Stromal cell of bone marrow (primary cell): ENCODE measurements at places on chromosomes 5 and 9.

- DNase-seq: no peak
These were observed 71.7 kb downstream of the KCNT1 start for GRCh38 chr9:135773530-135774238.

GRCh38 chr9:95105519-95106287 lies 211.8 kb downstream of the FANCC start:
- no peak for DNase-seq

GRCh38 chr9:71780953-71781352 lies 12.6 kb upstream of the CEMIP2 start:
- no peak for DNase-seq

- DNase-seq: peak; percentile 91
These were observed at the start of gene ELP1 for GRCh38 chr9:108933718-108934322. Gene ELP1, minus strand, starts transcription at chr9:108934124. Its CDS starts 2,978 bp downstream, at chr9:108931146.

DNA sequence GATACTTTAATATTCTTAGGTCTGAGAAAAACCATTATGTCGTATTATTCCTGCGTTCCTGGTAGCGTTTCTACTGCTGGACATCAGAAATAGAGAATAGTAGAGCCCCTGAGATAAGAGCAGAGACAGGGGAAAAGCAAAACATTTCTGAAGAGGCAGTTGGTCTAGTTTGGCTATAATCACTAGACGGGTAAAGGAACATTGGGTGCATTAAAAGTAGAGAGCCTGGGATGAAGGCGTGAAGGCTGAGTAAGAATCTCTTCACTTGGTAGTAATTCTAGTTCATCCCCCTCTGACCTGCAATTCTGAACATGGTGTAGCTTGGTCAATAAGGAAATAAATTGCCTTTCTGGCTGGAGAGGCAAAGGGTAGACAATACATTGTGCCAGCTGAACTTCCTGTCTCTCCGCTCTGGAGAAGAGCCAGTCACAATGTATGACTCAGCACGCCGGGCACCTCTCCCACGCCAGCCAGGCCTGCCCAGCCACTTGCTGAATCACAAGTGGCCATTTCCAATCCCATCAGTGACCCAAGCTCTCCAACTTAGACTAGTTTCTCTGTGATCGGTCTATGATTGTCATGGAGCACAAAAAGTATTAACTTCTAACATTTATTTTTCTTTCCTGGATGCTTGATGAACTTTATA lies 75.4 kb downstream of the STK32A start:
- peak; percentile 34 for DNase-seq

DNA sequence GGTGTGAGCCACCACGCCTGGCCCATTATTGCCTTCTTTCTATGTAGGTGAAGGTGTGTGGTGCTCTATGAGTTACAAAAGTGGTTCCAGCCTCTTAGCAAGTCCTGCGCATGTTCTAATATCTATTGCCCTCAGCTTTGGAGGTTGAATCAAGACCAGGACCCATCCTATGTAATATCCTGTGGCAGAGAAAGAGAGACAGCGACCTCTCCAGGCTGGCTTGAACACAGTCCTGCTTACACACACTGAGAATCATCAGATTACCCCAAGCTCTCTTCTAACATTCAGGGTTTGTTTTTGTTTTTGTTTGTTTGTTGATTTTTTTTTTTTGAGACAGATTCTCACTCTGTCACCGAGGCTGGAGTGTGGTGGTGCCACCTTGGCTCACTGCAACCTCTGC lies 94.7 kb upstream of the OSMR start:
- no peak for DNase-seq

- DNase-seq: no peak
These were observed 113.1 kb upstream of the NIPBL start for GRCh38 chr5:36763454-36763853.

DNA sequence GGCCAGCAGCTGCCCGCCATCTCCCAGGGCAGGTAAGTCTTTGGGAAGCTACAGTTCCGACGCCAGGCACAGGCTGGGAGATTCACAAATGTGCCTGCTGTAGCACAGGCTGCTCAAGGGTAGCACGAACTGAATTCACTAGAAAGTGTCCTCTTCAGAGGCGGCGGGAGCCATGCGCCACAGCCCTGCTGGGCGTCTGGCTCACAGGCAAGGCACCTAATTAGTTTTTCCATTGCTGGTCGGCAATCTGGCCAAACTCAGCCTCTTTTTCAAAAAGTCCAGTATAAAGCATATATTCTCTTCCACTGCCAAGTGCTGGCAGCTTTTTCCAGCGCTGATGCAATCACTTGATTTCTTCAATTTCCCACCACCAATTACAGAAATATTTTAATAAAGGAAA lies 128.9 kb upstream of the RAPGEF1 start:
- DNase-seq: peak; percentile 28

GRCh38 chr5:130171699-130172098 lies 267.4 kb downstream of the CHSY3 start:
- DNase-seq: no peak

DNA sequence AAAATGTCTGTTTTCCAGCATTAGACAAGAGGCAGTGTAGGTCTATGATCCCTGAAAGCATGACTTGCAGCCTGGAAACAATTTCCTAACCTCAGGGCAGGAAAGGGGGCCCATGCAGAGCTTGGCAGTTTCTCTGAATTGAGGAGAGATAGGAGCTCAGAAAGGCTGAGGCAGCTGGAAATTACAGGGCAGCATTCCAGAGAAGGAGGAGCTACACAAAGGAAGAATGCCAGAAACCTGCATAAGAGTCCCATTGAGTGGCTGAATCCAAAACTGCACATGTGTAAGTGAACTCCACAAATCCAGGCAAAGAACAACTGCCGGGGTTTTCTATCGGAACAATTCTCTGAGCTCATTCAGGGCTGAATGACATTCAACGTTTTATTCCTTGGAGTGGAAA lies 346.8 kb downstream of the PIK3R1 start:
- DNase-seq: no peak
